ENCODE measurements at places on chromosomes 13 and 19.
A peak's percentile ranks its signal among the peaks of the same experiment; 100 is the strongest.

- DNase-seq, result no peak
Measured at GRCh38 chr13:97202761-97203160, 19.4 kb upstream of the MBNL2 start.

- no peak for DNase-seq
Measured at GRCh38 chr13:53058065-53058679, 29.6 kb downstream of the OLFM4 start.

DNA sequence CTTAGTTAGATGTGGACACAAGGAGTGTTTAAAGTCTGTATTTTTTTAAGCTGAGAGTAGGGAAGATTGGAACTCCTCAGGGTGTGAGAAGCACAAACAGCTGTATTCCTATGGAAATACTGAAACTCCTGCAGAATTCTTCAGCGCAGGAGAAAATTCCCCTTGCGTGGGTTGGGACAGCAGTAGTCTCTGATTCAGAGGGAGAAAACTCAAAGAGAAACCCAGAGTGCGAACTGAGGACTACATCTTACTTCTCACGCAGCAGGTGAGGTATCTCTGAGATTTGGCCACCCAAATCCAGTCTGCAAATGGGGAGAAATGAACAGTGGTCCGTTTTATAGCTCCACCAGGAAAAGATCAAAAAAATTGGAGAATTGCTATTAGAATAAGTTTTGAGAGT lies 60.9 kb downstream of the FRY start:
- DNase-seq, result no peak

- no peak for DNase-seq
Measured at GRCh38 chr13:59259165-59260000, 904.3 kb downstream of the DIAPH3 start.

DNA sequence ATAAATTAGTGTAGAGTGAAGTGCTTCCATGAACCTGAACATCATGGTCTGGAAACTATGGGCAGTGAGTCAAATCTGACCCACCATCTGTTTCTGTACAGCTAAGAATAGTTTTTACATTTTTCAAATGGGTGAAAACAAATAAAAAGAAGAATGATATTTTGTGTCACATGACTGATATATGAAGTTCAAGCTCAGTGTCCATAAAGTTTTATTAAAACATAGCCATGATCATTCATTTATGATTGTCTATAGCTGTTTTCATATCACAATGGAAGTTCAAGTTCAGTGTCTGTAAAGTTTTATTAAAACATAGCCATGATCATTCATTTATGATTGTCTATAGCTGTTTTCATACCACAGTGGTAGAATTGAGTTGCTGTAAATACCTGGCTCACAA lies 42.7 kb downstream of the ZNF333 start:
- DNase-seq, result no peak

GRCh38 chr19:2543463-2544442 lies 67.8 kb downstream of the GADD45B start:
- DNase-seq, result peak; percentile 72

GRCh38 chr13:72390909-72391308 lies 336.5 kb downstream of the MZT1 start:
- DNase-seq, result no peak

GRCh38 chr19:17394891-17395415 lies 957 bp upstream of the CCDC194 start:
- DNase-seq, result peak; percentile 82

- DNase-seq, result no peak
Measured at GRCh38 chr13:31485183-31485582, 254.1 kb upstream of the RXFP2 start.

DNA sequence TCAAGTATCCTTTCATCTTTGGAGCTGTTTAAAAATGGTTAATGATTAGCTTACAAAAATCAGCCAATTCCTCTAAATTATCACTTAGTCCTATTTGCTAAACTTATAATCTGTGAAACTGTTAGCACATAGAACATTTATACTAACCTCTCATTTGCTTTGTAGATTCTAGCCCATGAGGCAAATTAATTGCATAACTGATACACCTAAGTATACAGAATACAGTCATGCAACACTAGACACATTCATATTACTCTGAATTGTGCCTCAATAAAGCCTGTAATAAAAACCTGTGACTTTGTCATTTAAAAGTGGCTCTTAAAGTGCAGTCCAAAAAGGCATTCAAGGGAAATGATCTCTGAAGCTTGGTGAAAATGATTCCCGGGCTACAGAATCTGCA lies 21.0 kb downstream of the SERPINE3 start:
- DNase-seq, result no peak

GRCh38 chr19:37304884-37305255 lies 66.0 kb upstream of the ZNF527 start:
- DNase-seq, result no peak

- no peak for DNase-seq
Measured at GRCh38 chr19:42658076-42658475, 63.4 kb upstream of the CEACAM8 start.

- DNase-seq, result peak; percentile 41
Measured at GRCh38 chr19:7540761-7541474, 5.4 kb downstream of the PNPLA6 start.

- no peak for DNase-seq
Measured at GRCh38 chr19:52351512-52351911, 15.5 kb downstream of the ZNF610 start.

GRCh38 chr19:32876236-32876918 lies 6.8 kb upstream of the SLC7A9 start:
- DNase-seq, result no peak

DNA sequence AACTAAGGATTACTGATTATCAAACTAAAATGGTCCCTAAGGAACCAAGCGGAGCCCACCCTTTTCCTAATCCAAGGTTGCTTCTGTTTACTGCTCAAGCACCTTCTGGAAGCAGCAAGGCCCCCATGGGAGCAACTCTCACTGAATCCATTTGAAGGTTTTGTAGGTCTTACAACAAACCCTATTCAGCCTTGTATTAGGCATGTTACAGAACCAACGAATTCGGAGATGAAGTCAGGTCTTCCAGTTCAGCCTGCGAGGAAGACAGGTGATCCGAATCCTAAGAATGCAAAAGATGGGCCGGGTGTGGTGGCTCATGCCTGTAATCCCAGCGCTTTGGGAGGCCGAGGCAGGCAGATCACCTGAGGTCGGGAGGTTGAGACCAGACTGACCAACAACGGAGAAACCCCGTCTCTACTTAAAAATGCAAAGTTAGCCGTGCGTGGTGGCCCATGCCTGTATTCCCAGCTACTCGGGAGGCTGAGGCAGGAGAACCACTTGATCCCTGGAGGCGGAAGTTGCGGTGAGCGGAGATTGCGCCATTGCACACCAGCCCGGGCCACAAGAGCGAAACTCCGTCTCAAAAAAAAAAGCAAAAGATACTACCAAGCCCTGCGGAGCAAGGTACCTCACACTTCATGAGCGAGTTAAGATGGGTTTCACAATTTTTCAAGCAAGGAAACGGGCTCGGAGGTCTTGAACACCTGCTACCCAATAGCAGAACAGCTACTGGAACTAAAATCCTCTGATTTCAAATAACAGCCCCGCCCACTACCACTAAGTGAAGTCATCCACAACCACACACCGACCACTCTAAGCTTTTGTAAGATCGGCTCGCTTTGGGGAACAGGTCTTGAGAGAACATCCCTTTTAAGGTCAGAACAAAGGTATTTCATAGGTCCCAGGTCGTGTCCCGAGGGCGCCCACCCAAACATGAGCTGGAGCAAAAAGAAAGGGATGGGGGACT lies 609 bp downstream of the ZAR1L start:
- DNase-seq, result peak; percentile 65

DNA sequence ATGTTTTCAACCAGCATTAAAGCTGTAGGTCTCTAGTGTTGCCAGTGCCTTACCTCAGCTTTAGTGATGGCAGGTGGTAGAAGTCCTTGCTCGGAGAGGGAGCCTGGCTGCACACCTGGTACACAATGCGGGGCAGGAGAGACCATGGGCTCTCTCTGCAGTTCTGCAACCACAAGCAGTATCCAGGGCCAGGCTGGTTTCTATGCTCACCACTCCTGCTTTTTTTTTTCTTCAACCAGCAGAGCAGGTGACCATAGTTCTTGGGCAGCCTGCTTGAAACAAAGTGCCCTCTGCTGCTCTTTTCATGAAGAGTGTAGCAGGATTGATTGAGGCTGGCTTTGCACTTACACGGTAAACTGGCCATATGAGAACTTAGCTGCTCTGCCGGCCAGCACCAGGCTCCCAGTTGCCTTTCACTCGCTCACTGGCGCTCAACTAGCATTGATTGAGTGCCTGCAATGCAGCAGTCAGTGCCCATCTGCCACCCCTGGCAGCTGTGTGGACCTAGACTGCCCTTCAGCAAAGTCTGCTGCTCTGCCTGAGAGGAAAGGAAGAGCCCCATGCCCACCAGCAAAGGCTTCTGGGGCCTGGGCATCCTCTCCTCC lies 4.4 kb upstream of the CHAMP1 start:
- DNase-seq, result no peak

DNA sequence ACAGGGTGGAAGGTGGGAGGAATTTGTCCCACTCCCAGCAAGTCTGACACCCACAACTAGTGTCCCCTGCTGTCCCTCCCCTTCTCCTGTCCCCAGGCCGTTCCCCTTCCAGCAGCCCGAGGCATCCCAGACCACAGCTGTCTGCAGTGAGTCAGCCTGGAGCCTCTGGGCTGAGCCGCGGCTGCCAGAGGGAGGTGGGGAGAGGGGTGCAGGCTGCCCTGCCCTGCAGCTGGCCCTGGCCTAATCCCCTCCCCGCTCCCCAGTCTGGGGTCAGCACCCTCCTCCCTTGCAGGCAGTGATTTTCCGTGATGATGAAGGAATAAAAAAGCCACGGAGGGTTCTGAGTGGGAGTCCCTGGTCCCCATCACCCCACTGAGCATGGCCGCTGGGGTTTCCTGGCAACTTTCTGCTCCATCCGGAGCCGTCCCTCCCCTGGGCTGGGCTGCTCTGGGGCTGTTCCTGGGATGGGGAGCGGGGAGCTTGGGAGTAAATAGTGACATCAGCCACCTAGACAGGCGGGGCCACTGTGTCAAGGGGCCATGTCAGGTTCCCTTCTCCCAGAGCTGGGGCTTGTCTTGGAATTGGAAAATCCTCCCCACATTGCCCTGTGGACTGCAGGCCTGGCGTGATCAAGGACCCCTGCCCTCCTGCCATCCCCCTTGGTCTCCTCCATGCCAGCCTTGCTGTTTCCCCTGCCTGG lies 16.8 kb downstream of the SPC24 start:
- DNase-seq, result no peak

DNA sequence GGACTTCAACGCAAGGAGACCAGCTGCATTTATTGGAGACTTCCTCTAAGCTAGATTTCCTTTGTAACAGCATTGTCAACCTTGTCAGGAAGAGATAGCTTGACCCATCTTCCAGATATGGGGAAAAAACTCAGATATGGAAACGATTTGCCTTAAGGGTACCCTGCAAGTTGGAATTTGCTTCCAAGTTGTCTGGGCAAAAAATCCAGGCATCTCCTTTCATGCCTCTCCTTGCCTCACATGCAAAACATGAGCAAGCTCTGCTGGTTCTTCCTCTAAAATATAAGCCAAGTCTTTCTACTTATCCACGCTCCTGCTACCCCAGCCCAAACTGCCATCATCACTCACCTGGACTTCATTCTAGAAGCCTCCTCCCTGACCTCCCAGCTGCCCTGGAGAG lies 6.4 kb upstream of the DNMT1 start:
- no peak for DNase-seq

DNA sequence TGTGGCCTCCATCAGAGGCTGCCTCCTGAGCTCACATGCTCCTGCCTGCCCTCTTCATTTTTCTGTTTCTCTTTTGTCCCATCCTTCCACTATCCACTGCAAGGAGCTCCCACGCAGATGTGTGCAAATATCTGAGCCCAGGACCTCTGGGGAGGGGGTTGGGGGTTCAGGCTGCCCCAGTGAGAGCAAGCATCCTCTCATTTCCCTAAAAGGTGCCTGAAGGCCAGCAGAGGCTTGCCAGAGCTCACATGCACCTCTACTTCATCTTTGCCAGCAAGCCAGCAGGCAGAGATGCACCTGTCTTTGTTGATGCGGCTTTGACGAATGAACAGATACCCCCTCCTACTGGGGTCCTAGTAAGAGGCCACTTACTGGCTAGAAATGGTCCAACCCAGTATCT lies 128.8 kb downstream of the FGF9 start:
- no peak for DNase-seq

Data from stimulated activated CD4-positive, alpha-beta T cell treated with anti-CD3 and anti-CD28 coated beads, Interleukin-4, amount 100 ng/mL, for 24 hours (primary cell).